SJCRH30 (cell line): ENCODE measurements at places on chromosomes 5 and 9.

DNA sequence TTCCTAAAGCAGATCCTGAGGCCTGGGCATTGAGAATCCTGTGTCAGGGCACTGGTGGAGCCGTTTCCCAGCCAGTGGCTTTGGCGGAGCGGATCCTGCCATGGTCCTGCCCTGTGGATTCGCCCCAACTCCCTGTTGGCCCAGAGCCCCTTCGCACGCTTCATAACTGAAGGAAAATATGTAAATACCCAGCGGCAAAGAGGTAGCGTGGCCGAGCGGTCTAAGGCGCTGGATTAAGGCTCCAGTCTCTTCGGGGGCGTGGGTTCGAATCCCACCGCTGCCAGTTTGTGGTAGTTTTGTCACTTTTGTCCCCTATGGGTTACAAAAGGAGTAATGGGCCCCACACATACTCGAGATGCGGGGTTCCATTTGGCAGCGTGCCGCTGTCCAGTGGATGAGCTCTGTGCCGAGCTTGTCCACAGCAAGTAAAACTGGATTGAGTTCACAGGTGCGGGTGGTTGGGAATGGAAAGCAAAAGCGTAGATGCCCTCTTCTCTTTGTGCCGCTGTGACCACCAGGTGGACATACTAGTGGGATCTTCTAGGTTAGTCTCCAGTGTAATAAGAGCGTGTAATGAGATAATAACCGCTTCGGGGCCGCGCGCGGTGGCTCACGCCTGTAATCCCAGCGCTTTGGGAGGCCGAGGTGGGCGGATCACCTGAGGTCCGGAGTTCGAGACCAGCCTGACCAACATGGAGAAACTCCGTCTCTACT, 17.3 kb downstream of the TRIM7 start:
- peak; percentile 84 for DNase-seq

DNA sequence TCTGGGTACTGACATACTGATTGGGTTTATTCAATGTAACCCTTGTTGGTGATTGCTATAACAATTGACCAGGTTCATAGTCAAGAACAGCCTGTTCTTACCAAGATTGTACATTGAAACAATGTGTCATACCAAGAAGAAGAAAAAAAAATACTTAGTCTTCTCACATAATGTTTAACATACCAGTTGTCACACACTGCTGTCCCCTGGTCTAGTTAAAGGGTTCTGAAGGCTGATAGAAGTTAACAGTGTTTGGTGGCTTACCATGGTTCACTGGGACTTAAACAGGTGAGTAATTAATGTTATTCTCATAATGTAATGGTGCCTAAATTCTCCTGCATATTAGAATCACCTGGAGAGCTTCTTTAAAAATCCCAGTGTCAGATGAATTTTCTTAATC, 18.5 kb upstream of the CDC42SE2 start:
- no peak for DNase-seq

DNA sequence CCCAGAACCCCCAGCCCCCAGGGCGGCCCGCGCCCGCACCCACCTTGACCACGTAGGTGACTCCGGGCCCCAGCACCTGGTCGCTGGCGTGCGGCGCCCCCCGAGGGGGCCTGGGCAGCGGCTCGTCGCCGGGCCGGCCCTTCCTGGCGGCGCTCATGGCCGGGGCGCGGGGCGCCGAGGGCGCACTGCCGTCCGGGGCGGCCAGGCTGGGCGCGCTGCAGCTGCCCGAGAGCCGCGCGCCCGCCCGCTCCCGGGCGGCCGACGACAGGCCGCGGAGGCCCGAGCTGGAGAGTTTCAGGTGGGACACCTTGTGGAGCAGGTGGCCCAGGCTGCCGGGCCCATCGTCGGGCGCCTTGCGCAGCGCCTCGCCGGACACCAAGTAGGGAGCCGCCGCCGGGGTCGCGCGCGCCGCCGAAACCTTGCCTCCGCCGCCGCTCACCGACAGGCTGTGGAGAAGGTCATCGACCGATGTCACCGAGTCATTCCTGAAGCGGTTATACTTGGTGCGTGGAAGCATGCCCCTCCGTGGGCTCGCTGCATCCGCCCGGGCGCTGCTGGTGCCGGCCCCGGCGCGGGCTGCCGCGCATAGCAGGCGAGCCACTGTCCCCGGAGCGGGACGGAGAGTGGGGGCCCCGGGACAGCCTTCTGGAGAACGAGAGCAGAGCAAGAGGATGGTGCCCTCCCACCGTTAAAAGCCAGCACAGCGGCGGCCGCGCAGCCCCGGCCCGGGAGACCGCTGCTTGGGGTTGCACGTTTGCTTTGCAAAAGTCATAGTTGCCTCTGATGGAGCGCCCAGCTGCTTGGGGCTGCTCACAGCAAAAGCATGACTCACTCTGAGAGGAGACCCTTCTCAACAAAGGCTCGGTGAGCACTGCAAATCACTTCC, at the start of gene SHC3:
Gene SHC3 (minus strand): TSS at position 875 of the 886 bp plus-strand sequence. CDS start 358 bp downstream, at position 517.
- DNase-seq, result no peak

GRCh38 chr5:171615705-171616640, 169.6 kb upstream of the SMIM23 start:
- no peak for DNase-seq

GRCh38 chr5:80747922-80748321, 93.1 kb upstream of the DHFR start:
- DNase-seq, result no peak

- DNase-seq, result peak; percentile 68
Observed at GRCh38 chr5:135569755-135570452, 8.9 kb downstream of the CXCL14 start.

DNA sequence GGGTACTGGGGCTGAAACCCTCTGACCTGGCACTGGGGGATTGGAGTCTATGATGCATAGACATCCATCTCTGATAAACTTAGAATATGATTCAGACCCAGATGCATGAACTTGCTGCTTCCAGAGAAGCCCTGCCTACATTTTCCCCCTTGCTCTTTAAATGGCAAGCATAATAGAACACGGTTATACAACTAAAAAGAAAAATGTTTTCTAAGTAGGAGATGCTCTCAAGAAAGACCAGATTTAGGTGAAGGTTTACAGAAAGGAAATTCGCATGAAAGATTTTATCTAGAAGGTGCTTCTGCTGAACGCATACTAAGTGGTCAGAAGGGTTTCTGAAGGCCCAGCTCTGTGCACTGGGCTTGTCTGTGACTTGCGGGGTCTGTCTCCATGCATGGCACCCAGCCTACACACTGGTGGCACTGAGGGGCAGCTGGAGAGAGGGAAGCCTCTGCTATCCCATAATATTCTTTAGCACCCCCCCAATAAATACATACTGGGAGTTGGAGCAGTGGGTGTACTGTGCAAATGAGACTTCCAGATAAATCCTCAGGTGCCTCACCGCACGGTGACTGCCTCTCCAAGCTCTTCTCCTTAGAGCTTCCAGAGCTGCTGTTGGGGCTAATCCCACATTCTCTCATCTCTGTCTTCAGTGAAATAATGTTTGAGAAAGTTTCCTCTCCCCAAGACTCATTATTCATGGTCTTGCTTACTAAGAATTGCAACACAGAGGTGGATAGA, 114.6 kb downstream of the FSTL4 start:
- DNase-seq, result no peak

- no peak for DNase-seq
Observed at GRCh38 chr9:37407468-37407867, 15.0 kb upstream of the GRHPR start.

DNA sequence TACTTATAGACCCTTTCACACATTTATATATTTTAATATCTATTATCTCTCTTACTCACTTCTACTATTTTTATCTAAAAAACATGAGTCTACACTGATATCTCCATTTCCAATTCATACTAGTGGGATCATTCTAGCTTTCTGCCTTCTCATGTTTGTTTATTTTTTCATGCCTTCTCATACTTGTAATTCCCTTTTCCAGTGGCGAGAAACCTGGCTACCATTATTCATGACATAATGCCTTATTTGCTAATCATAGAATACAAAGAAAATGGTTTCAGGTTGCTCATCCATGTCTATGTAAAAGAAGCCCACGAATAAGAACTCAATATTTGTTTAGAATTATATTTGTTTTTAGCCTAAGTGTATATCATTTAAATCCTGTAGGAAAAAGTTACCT, 232.7 kb upstream of the ACTBL2 start:
- DNase-seq, result no peak

GRCh38 chr9:81394881-81395675, 294.3 kb downstream of the TLE1 start:
- DNase-seq, result no peak

- DNase-seq, result no peak
Observed at GRCh38 chr5:89830691-89831090, 578.9 kb downstream of the CETN3 start.

- DNase-seq, result no peak
Observed at GRCh38 chr5:119336262-119336661, 19.6 kb upstream of the TNFAIP8 start.

DNA sequence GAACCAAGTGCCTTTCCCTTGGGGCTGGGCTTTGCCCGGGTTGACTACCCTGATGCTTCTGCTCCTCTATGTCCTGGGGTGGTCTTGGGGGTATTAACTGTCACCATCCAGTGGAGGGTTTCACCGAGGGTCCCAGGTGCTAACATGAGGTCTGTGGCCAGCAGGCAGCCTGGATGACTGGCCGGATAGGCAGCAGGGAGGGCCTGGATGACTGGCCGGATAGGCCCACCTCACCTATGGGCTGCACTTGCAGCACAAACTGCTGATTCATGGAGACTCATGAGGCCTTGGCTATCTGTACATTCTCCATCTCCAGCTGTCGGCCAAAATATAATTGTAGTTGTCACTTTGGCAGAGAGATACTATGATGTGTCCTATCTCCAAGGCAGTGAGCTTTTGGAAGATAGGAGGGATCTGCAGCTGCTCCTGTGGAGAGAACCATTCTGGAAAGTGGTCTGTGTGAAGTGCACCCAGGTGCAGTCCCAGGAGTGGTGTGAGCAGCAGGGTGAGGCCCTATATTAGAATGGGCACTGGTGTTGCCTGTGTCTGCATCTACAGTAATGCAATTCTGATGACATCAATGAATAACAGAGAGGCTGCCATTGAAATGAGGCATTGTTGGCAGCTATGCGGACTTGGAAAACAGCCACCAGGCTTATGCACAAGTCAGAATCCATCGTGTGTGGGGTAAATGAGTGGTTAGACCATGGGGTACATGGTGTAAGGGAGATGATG, 26.3 kb upstream of the CDKN2AIPNL start:
- DNase-seq, result no peak

DNA sequence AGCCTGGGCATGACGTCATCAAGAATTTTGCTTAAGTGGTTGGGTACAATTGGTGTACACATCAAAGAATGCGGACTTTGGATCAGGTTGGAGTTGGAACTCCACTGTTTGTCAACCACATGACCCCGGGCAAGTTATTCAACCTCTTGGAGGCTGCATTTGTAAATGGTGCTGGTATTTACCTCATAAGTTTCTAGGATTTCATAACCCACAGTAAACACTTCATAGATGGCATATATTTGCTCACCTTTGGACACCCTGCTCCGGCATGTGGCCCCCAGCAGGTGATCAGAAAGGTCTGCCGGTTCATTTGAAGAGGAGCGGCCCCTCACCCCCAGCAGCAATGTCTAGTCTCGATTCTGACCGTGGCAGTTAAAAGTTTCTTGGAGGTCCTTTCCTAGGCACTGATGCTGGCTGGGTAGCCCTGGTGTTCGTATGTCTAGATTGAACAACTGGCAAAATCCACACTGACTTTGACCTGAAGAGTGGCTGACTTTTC, 60.6 kb downstream of the IL6ST start:
- DNase-seq, result no peak

DNA sequence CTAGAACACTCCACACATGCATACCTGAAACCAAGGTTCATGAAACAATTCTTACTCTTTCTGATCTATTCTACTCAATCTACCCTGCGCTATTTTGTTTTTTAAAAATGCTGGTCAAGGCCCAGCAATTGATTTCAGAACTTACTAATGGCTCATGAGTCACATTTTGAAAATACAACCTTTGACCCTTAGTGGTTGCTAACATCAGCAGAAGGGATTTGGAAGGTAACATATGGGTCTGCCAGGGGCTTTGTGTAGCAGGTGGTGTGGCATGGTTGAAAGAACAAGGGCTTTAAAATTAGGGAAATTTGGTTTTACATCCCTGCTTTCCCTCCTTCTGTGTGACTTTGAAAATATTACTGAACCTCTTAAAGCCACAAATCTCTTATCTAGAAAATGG, 101.4 kb downstream of the ATG10 start:
- peak; percentile 69 for DNase-seq

GRCh38 chr5:14568333-14568732, 13.3 kb upstream of the OTULINL start:
- no peak for DNase-seq
